K562 (cell line): ENCODE measurements at places on chromosomes 3 and 15.

DNA sequence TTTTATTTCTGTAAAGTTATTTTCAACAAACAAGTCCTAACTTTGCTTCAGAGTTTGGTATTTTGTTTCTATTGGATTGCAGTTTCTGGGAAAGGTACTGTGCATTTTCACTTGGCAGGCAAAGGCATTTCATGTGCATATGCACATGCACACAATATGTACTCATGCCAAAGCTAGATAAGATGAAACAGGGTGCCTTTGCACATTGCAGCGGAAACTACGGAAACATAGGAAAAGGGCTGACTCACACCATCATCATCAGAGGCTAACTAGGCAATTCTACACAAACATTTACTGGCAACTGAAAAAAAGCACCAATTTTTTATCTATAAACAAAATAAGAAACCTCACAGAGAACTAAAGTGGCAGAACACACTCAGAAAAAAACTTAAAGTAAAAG, 550.6 kb upstream of the NECTIN3 start:
- peak; percentile 26 for DNase-seq

DNA sequence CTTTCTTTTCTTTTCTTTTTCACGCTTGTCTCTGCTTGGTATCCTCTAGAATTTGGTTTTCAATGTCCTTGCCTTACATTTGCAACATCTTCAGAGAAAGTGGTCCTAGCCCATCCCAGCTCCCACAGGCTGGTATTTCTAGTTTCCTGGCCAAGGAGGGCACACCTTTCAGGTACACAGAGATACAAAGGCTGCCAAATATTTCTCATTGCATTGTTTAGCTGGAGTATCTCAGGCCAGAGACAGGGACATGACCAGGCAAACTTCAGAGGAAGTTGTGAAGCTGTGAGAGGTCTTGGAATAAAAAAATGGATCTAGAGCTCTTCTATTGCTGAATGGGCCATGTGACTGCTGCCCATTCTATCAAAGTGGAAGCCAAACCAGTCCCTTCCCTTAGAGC, 68.9 kb downstream of the BDH1 start:
- no peak for DNase-seq

DNA sequence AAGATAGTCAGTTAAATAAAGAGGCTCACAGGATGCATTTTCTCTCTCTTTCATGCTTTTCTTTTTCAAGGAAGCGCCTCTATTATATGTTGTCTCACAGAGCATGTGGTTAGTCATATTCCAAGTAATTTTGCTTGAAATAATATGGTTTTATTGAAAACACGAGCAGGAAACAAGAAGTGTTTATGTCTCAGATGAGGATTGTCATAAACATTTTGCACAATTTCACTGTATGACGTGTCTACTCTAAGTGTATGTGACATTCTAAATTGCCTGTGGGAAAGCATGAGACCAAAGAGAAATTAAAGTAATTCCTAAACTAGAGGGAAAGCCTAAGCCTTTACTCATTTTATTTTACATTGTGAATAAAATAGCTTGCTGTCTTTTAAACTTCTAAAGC, 818.6 kb downstream of the EPHA3 start:
- DNase-seq: no peak

DNA sequence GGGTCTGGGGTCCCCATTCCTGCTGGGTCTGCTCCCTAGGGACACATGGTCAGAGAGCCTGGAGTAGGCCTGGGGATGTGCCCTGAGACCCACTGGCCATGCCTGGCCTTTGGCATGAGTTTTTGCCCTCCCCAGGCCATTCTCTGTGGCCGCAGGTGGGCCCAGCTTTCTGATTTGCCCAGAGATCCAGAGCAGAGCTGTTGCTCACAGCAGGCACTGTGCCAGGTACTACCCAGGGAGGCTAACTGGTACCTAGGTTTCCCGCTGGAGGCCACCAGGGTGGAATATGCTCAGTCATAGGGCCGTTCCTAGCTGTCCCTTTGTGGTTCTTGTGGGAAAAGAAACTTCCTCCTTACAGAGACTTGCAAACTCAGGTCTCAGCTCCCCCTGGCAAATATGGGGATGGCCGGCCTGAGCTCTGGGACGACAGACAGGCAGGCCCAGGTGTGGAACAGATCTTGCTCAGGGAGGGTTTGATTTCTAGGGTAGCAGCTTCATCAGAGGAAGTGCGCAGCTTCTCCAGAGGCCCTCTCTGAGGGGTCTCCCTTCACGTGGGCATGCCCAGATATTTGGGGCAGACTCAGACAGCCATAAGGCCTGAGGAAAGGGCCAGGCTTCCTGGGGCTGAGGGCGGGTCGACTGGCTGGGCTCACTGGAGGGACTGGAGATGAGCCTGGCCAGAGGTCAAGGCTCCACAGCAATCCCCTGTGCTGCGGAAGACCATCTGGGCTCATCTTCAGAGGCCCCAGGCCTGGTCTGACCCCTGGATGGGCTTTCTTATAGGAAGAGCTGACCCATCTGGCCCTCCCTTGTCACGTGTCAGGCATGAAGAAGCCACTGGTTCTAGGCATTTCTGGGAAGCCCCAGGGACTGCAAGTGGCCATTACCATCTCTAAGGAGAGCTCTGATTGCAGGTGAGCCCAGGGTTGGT, 28.0 kb downstream of the ACAA1 start:
- DNase-seq: no peak

DNA sequence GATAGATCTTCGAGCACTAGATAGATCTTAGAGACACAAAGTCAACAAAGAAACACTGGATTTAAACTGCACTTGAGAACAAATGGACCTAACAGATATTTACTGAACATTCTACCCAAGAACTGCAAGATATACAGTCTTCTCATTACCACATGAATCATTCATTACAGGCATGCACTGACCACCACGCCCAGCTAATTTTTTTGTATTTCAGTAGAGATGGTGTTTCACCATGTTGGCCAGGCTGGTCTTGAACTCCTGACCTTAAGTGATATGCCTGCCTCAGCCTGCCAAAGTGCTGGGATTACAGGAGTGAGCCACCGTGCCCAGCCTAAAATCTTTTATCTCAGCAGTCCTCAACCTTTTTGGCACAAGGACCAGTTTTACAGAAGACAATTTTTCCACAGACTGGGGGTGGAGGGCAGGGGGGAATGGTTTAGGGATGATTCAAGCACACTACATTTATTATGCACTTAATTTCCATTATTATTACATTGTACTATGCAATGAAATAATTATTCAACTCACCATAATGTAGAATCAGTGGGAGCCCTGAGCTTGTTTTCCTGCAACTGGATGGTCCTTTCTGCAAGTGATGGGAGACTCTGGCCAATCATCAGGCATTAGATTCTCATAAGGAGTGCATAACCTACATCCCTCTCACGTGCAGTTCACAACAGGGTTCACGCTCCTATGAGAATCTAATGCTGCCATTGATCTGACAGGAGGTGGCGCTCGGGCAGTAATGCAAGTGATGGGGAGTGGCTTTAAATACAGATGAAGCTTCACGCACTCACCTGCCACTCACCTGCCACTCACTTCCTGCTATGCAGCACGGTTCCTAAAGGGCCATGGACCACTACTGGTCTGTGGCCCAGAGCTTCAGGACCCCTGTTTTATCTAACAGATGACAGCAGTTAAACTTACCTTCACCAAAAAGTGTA, 21.7 kb downstream of the CSNK1G1 start:
- DNase-seq: peak; percentile 24

DNA sequence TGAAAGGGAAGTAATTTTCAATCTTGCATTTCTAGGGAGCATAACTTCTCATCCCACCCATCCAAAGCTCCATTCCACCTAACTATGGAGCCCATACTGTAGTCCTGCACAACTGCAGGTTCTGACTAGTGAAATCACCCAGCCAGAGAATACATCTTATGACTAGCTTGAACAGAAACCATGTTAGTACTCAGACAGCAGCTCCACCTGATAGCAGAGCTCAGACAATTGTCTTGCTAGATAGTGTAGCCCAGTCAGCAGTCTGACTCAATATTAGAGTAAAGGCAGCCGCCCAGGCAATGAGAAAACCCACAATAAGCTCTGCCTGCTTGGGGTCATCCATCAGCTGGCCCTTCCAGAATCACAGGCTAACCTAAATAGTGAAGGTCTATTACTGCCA, 544.7 kb upstream of the GBE1 start:
- no peak for DNase-seq

- DNase-seq: no peak
Measured at GRCh38 chr15:62658498-62658897, 384.0 kb upstream of the TPM1 start.

DNA sequence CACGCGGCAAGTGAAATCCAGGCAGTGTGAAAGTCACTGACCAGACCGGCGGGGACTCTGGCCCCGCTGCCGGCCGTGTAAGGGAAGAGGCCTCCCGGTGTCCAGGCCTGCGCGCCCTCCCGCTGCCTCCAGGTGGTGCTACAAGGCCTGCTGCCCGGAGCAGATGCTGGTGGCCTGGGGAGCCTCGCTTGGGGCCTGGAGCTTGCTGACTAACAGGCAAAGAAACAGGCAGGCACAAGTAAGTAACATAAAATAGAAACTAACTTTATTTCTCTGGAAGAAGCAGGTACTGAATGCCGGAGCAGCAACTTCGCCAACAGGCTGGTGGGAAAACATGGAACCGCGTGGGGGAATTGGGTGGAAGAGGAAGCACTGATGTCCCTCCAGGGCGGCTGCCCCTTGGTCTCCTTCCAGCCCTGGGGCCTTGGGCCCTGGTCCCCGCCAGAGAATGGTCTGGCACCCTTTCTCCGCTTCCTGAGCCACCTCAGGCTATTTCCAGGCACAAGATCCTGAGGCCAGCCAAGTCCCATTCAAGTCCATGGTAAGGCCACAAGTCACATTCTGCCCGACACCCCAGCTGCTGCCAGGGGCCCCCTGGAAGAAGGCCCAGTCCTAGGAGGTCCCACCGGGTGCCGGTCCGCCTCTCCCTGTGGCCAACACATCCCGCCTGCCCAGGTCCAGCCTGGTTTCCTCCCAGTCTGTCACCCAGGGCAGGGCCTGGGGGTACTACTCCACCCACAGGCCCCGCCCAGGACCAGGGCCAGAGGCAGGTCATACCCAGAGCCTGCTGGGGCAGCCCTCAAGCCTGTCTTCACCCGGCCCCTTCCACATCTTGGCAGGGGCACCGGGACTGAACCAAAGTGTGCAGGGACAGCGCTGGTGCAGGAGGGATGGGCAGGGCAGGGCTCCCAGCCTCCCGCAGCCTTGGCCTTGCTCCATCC, 45.0 kb downstream of the TNK2 start:
- peak; percentile 85 for DNase-seq

GRCh38 chr15:70250208-70251201, 152.8 kb upstream of the TLE3 start:
- DNase-seq: no peak

DNA sequence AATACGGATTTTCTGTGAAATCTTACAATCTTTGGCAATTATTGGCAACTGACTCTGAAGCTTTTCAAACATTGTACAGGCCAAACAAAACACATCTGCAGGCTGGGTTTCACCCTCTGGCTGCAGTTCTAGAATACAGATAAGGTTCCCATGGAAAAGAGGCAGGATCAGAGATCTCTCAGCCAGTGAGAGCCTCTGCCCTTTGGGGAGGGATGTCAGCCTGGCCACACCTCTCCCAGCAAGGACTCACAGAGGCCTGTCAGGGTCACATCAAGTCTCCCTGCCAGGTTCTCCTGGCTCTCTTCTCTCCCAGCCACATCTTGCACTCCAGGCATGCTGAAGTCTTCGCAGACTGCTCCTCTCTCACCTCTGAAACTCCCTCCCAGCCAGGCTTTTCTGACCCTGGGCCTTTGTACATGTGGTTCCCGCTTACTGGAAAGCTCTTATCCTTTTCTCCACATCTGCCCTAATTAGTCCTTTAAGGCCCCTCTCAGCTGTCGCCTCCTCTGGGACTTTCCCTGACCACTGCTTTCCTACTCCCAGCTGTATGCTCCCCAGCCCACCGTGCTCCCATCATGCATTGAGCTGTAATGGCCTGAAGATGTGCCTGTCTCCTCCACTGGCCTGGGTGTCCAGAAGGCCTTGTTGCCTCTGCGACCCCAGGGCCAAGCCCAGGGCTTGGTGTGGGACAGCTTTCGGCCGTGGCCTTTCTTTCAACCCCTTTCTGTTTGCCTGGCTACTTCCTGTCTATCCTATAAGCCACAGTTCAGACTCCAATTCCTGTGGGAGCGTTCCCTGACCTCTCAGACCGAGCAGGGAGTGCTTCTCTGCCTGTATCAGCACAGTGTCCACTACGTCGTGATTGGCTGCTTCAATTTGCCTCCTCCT, 4.3 kb downstream of the RBP1 start:
- DNase-seq: peak; percentile 54

- DNase-seq: peak; percentile 69
Measured at GRCh38 chr15:66251790-66252684, 1.5 kb downstream of the MEGF11 start.
